ENCODE measurements at places on chromosomes 1 and 21.

- no peak for DNase-seq
Observed at GRCh38 chr1:58406301-58407071, 140.0 kb downstream of the OMA1 start.

GRCh38 chr1:112706505-112707220 is at the start of gene RHOC:
RHOC (minus strand) TSS chr1:112707127; CDS start chr1:112703799, 3,328 bp downstream.
- peak; percentile 77 for DNase-seq

- no peak for DNase-seq
Observed at GRCh38 chr1:157968508-157968907, 24.9 kb upstream of the KIRREL1 start.

- DNase-seq: no peak
Observed at GRCh38 chr1:79777481-79778219, 771.1 kb upstream of the ADGRL4 start.

DNA sequence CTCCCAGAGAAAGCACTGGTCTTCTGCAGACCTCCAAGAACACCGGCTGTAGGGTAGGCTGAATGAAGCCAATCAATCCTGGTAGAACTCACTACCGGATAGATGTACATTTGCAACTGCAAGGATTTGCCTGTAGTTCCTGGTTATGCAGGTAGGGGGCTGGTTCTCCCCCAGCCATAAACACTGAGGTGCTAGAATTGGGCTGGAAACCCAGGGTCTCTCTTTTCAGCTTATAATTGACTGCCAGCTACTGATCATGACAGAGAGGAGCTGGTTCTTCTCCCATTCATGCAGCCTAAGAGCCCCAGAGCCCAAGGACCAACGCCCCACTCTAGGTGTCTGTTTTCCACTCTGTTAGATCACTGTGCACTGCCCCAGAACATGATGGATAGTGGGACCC is 21.5 kb upstream of the MTARC2 start:
- no peak for DNase-seq

GRCh38 chr1:61056573-61057439 is 25.6 kb upstream of the NFIA start:
- peak; percentile 41 for DNase-seq

DNA sequence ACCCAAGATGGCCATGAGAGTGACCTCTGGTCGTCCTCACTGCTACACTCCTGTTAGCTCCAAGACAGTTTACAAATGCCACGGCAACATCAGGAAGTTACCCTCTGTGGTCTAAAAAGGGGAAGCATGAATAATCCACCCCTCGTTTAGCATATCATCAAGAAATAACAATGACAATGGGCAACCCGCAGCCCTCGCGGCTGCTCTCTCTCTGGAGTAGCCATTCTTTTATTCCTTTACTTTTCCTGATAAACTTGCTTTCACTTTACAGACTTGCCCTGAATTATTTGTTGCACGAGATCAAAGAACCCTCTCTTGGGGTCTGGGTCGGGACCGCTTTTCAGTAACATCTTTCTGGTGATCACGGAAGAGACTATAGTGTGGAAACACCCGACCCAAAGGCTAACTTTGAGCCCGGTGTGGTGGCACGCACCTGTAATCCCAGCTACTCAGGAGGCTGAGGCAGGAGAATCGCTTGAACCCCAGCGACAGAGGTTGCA is 19.8 kb upstream of the COX20 start:
- no peak for DNase-seq

GRCh38 chr21:41965045-41965444 is 11.2 kb upstream of the C2CD2 start:
- no peak for DNase-seq

DNA sequence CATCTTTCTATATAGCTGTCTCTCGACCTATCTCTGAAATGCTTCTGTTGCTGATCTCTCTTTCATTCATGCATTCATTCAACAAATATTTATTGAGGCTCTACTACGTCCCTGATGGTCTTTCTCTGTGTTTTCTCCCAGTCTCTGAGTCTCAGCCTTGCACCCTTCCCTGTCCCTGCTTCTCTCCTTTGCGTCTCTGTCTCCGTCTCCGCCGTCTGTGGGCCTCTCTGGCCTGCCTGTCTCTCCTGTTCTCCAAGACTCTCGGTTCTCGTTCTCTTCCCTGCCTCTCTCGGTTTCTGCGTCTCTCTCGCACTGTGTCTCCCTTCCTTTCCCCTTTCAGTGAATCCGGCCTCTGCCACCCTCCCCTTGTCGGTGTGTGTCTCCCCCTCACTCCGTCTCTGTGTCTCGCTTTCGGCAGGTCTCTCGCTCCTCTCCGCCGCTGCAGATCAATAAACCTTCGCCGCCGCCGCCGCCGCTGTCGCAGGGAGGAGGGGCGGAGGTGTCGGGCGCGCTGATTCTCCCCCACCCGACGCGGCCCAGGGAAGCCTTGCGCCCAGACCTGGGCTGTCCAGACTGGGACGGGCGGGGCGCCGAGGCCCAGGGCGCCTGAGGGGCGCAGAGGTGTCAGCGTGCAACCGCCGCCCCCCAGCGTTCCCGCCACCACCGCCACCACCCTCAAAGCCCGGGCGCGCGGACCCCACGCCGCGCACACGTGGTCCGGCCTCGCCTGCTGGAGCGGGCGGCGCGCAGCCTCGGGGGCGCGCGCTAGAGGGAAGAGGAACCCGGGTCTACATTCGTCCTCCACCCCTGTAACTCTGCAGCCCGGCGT is 3.0 kb downstream of the EFNA3 start:
- DNase-seq: no peak

- no peak for DNase-seq
Observed at GRCh38 chr1:238861342-238862066, 524.9 kb upstream of the CHRM3 start.

DNA sequence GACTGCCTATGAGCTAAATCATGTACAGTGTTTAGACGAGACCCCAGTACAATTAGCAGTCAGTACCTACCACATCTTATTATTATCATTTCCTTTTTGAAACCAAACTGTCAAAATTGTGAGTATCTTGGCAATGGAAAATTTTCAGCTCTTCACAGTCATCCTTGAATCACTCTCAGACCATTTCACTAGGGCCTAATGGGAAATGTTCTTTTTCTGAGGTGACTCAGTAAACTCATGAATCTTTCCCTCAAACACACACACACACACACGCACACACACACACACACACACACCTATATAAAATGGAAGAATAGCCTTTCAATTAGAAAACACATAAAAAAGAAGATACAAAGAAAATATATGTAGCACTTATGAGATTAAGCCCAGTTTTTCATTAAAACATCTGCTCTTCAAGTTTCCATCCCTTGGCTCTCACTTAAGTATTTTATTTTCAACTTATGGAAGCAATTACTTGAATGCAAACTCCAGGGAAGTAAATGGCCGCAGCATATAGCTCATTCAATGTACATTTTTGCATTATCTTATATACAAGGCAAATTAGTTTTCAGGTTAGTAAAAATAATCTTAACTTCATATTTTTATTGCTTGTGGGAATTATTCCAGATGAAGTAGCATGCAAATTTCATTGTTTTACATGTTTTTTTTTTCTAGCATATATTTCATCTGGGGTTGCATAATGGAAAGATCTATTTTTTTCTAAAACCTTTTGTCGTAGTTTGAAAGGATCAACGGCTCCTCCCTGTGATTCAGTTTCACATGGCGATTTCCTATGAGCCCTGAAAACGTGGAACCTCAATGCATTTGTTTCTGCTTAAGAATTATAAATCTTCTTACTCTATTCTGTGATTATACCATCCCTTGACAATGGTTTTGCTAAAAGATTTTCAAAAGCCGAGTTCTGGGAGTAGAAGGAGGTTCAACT is 46.3 kb upstream of the TMPRSS15 start:
- no peak for DNase-seq

DNA sequence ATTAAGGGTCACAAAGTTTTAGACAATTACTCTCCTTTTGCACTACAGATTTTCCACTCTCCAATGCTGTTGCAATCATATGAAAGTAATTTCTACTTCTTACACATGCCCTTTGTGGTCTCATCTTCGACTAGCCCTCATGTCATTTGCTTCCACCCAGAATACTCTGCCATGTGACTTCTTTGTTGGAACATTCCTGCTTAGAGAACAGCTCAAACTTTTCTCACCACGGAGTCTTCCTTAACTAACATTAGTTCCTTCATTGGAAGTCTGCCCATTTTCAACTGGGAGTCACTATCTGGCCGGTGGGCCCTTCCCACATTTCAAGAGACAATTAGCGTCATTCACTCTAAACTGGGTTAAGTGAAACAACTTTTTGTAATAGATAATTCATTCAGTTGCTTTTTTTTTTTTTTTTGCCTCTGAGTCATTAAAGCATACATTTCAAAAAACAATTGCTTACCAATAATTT is 142.6 kb upstream of the PALMD start:
- DNase-seq: no peak

DNA sequence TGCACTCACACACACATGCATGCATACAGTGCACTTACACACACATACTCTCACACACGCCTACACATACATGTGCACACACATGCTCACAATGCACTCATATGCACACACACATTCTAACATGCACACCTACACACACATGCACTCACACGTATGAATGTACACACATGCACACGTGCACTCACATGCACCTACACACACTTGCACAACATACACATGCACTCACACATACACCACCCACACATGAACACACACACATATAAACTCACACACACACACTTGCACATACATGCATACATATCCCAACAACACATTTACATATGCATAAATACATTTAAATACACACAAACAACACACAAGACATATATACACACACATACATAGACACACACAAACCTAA is 30.6 kb downstream of the OBSCN start:
- DNase-seq: no peak

DNA sequence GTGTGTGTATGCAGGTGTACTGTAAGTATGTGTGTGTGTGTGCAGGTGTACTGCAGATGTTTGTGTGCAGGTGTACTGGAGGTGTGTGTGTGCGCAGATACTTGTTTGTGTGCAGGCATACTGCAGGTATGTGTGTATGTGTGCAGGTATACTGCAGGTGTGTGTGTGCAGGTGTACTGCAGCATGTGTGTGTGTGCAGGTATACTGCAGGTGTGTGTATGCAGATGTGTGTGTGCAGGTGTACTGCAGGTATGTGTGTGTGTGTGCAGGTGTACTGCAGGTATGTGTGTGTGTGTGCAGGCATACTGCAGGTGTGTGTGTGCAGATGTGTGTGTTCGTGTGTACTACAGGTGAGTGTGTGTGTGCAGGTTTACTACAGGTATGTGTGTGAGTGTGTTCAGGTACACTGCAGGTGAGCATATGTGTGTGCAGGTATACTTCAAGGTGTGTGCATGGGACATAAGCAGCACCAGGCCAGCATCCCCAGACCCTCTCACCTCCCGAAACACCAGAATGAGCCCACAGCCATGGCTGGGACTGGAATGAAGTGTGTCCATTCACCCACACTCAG is 97.5 kb downstream of the DMRTB1 start:
- no peak for DNase-seq

- no peak for DNase-seq
Observed at GRCh38 chr1:59142311-59143132, 154.4 kb upstream of the FGGY start.

GRCh38 chr1:54046671-54047383 is 6.2 kb downstream of the TMEM59 start:
- peak; percentile 36 for DNase-seq

DNA sequence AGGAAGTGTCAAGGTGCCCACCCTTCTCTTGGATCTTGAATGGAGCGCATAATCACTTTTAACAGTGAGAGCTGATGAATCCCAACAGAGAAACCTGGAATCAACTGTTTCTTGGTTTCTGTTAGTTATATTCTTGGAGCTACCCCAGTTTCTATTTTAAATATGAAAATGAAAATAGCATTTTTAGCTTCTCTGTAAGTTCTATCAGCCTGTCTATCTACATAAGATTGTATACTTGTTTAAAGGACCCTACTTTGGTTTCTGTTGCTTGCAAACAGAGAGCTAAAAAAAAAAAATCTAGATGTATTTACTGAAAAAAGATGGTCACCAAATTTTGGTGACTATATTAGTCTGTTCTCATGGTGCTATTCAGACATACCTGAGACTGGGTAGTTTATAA is 670.0 kb downstream of the NCAM2 start:
- no peak for DNase-seq

GRCh38 chr1:246384616-246385015 is 122.5 kb downstream of the SMYD3 start:
- no peak for DNase-seq

DNA sequence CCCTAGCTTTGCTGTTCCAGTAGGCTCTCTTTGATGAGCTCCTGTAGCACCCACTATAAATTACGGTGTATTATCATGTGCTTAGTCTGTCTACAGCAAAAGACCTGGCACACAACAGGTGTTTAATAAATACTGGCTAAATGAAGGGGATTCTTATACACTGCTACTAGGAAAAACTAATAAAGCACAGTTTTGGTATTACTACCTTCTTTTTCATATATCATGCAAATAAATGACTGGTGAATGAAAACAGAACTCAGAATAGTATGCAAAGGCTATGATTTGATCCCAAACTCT is 26.4 kb downstream of the WDR26 start:
- DNase-seq: no peak

All from NCI-H774 (cell line).